Fibroblast of lung (primary cell): ENCODE measurements at places on chromosomes 13 and 19. TPM values are rescaled to one million over a fixed set of nuclear protein-coding genes. Genes with fewer than 3 reads are reported as not detected.

TUBA3C gene
- not detected in 2 replicates for polyA plus RNA-seq

TJP3 gene
- polyA plus RNA-seq, result not detected in 2 replicates

KLHL1 gene
- not detected in 2 replicates for polyA plus RNA-seq

GGN gene
- polyA plus RNA-seq, result 0.15 and 0.20 TPM in 2 replicates

OR10H1 gene
- not detected in 2 replicates for polyA plus RNA-seq

LTBP4 gene
- polyA plus RNA-seq, result 29.6 and 31.7 TPM in 2 replicates

ATG4D gene
- polyA plus RNA-seq, result 7.2 and 12.8 TPM in 2 replicates

CRB3 gene
- not detected in 2 replicates for polyA plus RNA-seq
